ENCODE measurements at places on chromosomes 7 and 10.

DNA sequence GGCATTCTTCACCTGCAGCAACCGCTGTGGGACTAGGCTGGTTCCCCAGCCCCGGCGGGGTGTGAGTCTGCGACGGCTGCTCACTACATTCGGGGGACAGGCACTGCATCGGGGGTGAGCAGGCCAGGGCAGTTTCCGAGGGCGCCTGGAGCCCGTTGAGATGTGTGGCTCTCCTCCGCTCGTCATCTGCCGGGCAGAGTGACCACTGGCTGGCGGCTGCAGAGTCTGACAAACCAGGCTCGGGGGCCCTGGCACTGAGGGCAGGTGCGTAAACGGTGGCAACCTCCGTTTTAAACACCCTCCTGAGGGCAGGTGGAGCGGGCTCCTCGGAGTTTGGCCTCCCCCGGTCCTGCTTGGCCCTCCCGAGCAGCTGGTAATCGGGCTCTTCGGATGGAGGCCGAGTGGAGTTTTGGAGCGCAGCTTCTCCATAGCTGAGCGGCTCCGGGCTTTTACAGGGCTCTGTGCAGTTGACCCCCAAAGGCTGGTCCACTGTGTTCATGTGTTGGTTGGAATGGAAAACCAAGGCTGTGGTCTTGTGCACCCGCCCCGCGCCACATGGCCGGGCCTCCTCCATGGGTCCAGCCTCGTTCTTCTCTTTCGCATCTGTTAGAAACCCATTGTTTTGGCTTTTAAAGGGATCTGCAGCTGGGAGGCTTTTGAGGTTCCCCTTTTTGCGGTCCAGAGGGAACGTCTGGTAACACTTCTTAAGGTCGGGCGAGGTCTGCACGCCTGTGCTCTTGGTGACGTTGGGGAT, 20.9 kb downstream of the INSYN2A start:
- no peak for DNase-seq

GRCh38 chr7:24017519-24017918, 266.5 kb upstream of the NPY start:
- DNase-seq, result no peak

GRCh38 chr10:125149036-125149679, 11.2 kb downstream of the CTBP2 start:
- DNase-seq, result no peak

- no peak for DNase-seq
These were observed 1331.9 kb downstream of the XPNPEP1 start for GRCh38 chr10:108591417-108591816.

DNA sequence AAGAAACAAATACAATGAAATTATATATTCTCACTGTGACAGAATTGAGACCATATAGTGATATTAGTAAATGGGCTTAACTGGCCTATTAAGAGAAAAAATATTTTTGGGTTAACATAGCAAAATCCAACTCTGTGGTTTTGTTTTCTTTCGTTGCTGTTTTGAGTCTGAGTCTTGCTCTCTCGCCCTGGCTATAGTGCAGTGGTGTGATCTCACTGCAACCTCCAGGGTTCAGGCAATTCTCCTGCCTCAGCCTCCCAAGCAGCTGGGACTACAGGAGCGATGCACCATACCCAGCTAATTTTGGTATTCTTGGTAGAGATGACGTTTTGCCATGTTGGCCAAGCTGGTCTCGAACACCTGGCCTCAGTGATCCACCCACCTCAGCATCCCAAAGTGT, 15.3 kb downstream of the TRIM24 start:
- DNase-seq, result no peak

DNA sequence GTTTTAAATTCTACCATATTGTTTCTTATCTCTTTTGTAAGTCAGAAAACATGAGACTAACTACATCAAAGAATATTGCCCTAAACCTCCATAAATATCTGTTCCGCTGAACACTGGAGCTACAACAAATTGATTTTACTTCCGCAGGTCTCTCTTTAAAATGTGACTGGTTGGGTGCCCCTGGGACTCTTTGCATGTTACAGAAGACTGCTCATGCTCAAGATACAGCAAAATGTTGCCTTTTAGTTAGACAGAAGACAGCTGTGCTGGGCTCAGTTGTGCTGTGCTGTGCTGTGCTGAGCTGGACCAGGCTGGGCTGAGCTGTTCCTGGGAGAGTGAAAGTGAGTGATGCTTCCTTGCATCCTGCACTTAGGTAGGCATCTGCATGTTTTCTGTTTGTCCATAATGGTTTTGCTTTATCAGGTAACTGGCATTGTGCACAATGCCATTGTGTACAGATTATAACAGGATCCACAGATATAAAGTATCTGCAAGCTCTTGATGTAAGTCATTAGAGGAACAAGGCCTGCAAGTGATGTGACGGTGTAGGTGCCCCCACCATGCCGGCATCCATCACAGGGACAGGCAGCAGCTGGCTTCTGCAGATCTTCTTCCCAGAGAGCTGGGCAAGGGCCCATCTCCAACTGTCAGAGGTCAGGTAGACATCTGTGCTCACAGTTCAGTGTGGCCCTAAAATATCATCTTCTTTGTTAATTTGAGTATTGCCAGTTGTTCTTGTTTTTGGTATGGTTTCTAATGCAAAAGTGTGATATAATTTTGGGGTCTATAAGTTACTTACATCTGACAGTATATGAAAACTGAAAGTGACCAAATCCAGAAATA, 972.5 kb upstream of the CELF2 start:
- DNase-seq, result no peak

- peak; percentile 71 for DNase-seq
These were observed 582.4 kb downstream of the SUGCT start for GRCh38 chr7:40717242-40717641.

DNA sequence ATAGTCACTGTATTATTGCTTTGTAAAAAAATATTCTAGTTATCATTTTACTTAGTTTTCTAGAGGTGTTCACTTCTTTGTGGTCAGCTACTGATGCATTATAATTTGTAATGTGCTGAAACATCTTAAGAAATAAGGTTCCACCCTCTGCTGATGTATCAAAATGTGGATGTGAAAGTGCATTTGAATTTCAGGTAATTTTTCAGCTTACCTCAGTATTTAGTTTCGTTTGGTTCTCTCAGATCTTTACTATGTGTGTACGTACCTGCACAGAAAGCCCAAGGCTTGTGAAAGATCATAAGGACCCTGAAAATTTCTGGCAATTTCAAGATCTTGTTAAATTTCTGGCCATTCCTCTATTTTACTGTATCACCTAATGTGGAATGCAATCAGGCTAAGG, 542.3 kb upstream of the TPK1 start:
- DNase-seq, result no peak

GRCh38 chr10:94035982-94036765, 42.4 kb downstream of the PLCE1 start:
- DNase-seq, result no peak

DNA sequence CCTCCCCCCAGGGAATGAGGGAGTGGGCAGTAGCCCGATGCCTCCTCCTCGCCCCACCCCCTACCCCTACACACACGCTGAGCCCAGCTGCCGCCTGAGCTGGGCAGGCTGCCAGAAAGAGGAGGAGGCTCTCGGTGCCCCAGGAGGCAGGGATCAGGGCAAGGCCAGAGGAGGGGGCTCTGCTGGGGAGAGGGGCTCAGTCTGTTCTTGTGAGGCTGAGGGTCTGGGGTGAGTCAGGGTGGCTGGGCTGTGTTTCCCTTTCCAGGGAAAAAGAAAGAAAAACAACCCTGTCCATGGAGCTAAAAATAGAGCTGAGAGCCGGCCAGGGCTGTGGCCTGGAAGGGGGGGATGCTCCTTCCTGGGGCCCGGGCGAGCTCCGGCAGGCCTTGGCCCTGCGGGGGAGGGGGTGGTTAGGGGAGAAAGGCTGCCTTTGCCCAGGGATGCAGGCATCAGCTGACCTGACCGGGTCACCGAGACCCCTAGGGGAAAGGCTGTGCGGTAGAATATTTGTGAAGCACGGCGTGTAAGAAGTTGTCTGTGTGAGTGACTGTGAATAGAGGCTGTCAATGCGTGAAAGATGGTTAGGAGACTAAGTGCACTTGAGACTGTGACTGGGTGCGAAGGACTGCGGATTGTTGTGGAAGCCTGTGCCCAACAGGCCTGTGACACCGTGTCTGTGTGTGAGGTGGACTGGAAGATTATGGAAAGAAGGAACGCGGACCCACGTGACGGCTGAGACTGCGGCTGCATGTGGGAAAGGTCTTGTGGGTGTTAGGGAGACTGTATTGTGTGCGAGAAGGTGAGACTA, 1.2 kb upstream of the LZTS2 start:
- peak; percentile 68 for DNase-seq

- no peak for DNase-seq
These were observed 297.8 kb upstream of the PRKCQ start for GRCh38 chr10:6877722-6878392.

- no peak for DNase-seq
These were observed 495.4 kb upstream of the POM121L12 start for GRCh38 chr7:52540041-52540440.

Data from stimulated activated naive CD8-positive, alpha-beta T cell treated with anti-CD3 and anti-CD28 coated beads, Interleukin-15, amount 100 ng/mL, for 72 hours (primary cell).